SK-N-SH (cell line): ENCODE measurements at places on chromosomes 7 and 10. TPM values are rescaled to one million over a fixed set of nuclear protein-coding genes. Genes with fewer than 3 reads are reported as not detected.

GRCh38 chr7:157555313-157555712 lies 218.5 kb downstream of the DNAJB6 start:
- H3K27me3 ChIP-seq = no peaks in the 10 kb centered on the region
- no peaks in the 10 kb centered on the region for H3K36me3 ChIP-seq
- no peaks in the 10 kb centered on the region for H3K4me1 ChIP-seq

- no peak for DNase-seq
- H3K27me3 ChIP-seq = no peaks in the 10 kb centered on the region
- no peak overlapping the region for H3K4me3 ChIP-seq
- H3K27ac ChIP-seq = no peak overlapping the region
- H3K36me3 ChIP-seq = peaks cover 2% of the 10 kb centered on the region; the same call in 1 of the 2 replicates
Observed at GRCh38 chr10:29670761-29671160, 36.0 kb upstream of the SVIL start.

DNA sequence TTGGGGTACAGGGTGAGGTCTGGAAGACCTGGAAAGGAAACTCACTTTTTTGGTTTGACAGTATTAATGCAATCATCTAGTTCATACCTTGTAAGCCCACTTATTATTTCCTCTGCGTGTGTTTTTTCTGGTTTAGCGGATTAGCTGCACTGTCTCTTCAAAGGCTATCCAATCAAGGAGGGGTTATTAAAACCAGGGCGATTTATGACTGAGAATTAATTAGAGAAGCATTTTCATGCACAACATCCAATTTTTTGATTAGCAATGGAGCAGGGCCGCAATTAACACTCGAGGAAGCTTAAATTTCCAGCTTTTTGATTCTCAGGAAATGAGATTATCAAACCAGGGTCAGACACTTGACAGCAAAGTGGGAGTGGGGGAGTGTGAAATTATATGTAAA lies 248.9 kb downstream of the EXOC4 start:
- no peak overlapping the region for H3K27ac ChIP-seq
- peaks cover 12% of the 10 kb centered on the region; the same call in 1 of the 2 replicates for H3K4me1 ChIP-seq
- no peak overlapping the region for H3K4me3 ChIP-seq
- no peaks in the 10 kb centered on the region; the same call in 1 of the 2 replicates for H3K36me3 ChIP-seq
- no peaks in the 10 kb centered on the region for H3K27me3 ChIP-seq
- no peak for DNase-seq

DNA sequence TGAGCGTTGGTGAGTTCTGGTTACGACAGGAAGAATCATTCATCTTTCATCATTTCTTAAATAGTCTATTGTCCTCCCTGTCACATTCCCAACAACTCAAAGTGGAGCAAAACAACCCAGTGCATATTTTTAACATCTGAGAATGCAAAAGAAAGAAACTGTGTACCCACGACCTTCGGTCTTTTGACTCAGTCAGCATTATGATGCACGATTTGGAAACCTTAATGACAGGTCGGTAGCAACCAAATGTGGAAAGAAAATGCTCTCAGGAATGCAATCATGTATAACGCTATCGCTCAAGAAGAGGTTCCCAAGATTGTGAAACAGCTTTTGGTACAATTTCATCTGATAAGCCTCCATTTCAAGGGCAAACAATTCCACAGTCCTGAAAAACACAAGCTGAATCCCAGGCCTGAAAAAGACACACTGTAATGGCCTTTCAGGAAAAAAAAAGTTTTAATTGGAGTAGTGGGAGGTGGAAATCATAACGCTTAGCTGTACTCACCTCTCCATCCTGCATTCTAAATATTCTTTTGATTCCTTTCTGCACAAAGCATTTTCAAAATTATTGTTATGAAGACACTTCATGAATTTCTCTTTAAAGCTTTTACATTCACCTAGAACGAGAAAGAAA lies 2.6 kb downstream of the COX19 start:
- no peak overlapping the region for H3K27ac ChIP-seq
- no peak overlapping the region; the same call in 1 of the 2 replicates for H3K4me3 ChIP-seq
- H3K36me3 ChIP-seq = peaks cover 34% of the 10 kb centered on the region
- H3K27me3 ChIP-seq = no peaks in the 10 kb centered on the region

- peaks cover 27% of the 10 kb centered on the region; the same call in 1 of the 2 replicates for H3K4me1 ChIP-seq
- no peak overlapping the region for H3K4me3 ChIP-seq
- no peaks in the 10 kb centered on the region for H3K27me3 ChIP-seq
- H3K27ac ChIP-seq = 0 out of 2 replicates have a peak overlapping the region, but pooled peaks have one; percentile 2
- DNase-seq = no peak
Observed at GRCh38 chr10:89001024-89001728, 10.6 kb downstream of the FAS start.

DNA sequence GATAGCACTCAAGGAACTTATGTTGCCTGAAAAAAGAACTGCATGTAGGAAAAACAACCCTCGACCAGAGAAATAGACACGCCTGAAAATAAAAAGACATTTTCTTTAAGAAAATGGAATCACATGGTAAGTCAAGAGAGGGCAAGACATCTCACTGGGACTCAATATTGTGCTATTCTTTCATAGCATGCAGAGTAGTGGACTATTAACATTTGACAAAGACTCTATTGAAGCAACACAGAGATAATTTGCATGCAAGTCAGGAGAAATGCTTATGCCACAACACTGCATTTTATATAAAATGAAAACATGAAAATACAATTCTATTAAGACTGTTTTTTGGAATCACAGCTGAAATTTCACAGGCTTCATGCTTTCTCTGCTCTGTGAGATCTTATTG lies 77.9 kb upstream of the RHOBTB1 start:
- no peak overlapping the region for H3K27ac ChIP-seq
- no peaks in the 10 kb centered on the region for H3K4me1 ChIP-seq
- no peaks in the 10 kb centered on the region for H3K27me3 ChIP-seq
- no peaks in the 10 kb centered on the region for H3K36me3 ChIP-seq

Gene NRP1
- polyA plus RNA-seq = 129 and 149 TPM in 2 replicates
